Activated CD8-positive, alpha-beta memory T cell treated with anti-CD3 and anti-CD28 coated beads, Interleukin-2, amount 50 U/mL, for 4 hours (primary cell): ENCODE measurements at places on chromosomes 11 and 22.

GRCh38 chr11:34426766-34427185 lies 12.0 kb upstream of the CAT start:
- no peak for DNase-seq

- no peak for DNase-seq
Observed at GRCh38 chr11:6233984-6234386, 451 bp downstream of the FHIP1B start.

- DNase-seq: no peak
Observed at GRCh38 chr11:39668640-39669039, 1790.8 kb downstream of the LRRC4C start.

- no peak for DNase-seq
Observed at GRCh38 chr22:25051983-25052710, 99.6 kb downstream of the KIAA1671 start.

- DNase-seq: no peak
Observed at GRCh38 chr22:27431896-27432295, 369.7 kb downstream of the MN1 start.

DNA sequence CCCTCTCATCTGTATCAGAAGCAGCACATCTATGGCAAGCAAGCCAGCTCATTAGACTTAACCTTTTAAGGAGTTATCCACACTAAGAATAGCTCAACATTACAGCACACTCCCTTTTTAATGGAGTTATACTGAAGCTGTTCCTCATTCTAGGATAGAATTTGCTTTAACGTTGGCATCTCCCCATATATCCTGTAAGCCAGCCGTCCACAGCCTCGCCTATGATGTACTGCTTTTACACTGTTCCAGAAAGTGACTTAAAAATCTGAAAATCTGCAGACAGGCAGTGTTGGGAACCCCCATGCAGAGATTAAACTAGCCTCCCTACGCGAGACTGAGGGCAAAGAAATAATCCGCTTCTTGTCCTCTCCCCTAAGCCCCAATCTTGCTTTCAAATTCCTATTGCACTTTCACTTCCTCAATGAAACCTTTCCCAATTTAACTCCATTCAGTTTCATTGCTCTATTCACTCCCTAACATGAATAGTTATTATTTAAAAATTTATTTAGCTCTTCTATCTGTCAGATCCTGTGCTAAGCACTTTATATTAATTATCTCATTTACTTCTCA lies 225.0 kb downstream of the BLID start:
- no peak for DNase-seq

- peak; percentile 25 for DNase-seq
Observed at GRCh38 chr11:125871391-125872137, 15.9 kb upstream of the HYLS1 start.

GRCh38 chr22:35479985-35480550 lies 60.6 kb upstream of the RASD2 start:
- DNase-seq: no peak

DNA sequence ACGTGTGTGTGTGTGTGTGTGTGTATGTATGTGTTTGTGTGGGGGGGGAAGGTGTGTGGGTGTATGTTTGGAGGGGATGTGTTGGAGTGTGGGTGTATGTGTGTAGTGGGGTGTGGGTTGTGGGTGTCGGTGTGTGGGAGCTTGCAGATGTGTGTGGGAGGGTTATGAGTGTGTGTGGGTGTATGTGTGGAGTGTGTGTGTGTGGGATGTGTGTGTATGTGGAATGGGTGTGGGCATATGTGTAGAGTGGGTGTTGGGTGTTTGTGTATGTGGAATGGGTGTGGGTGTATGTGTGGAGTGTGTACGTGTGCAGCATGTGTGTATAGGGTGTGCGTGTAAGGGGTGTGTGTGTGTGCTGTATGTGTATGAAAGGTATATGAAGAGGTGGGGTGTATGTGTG lies 14.7 kb downstream of the STX3 start:
- no peak for DNase-seq

DNA sequence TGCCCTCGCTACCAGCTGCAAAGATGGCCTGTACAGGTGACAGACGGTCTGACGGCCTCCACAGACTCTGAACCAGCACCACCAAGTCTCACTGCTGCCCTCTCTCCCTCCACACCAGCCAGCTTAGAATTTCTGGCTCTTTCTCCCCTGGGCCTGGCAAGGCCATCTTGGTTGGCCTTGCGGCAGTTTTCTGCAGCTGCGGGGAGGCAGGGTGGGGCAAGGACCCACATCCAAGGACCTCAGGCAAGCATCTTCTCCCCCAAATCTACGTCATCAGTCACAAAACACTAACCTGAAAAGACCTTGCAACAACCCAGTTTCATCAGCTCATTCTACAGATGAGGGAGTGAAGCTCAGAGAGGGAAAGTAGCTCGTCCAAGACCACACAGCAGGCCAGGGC lies 11.7 kb upstream of the POLDIP3 start:
- DNase-seq: no peak

DNA sequence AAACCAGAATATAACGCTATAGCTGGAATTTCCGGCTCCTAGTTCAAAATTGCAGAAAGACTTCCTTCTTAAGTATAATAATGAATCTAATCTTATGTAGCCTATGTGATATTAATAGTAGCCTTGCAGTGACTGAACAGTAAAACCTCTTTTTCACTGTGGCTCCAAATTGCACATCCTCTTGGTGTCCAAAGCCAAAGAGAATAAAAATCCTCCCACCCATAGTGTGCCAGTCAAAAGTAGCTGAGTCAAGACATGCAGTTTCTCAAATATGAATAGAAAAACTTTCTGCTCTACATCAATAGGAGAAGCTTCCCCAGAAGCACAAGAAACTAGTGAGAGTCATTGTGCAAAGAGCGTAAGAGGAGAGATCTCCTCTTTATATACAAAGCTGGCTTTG lies 76.0 kb upstream of the PICALM start:
- DNase-seq: no peak

GRCh38 chr22:50314455-50315288 lies 7.2 kb upstream of the PLXNB2 start:
- DNase-seq: peak; percentile 68
